Tibial nerve (tissue), 4 donors: ENCODE measurements at places on chromosomes 2 and 18. TPM values are rescaled to one million over a fixed set of nuclear protein-coding genes. Genes with fewer than 3 reads are reported as not detected.

- DNase-seq, result no peak
Observed at GRCh38 chr2:234429265-234429664, 67.6 kb downstream of the ARL4C start.

DNA sequence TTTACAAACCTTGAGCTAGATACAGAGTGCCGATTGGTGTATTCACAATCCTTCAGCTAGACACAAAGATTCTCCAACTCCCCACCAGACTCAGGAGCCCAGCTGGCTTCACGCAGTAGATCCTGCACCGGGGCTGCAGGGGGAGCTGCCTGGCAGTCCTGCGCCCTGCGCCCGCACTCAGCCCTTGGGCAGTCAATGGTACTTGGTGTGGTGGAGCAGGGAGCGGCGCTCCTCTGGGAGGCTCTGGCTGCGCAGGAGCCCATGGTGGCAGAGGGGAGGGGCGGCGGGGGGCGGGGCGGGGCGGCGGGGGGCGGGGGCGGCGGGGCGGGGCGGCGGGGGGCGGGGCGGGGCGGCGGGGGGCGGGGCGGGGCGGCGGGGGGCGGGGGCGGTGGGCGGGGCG is 923.4 kb downstream of the SOCS6 start:
- no peak for DNase-seq

DNA sequence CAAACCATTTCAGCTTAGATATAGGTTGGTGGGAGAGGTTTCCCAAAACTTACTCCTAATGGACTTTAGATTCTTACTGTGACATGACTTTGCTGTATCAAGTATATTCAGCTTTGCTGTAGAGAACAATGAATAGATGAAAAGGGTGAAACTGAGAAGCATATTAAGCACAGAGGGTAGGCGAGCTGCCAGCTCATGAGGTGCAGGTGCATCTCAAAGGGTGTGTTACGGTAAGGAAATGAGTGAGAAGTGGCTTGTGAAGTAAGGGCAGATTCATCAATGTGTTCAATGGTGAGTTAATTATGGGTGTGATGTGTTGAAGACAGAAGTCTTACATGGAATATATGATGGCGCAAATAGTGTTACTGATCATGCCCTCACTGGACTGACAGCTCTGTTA is 49.3 kb downstream of the CD8B2 start:
- no peak for DNase-seq

The MROH2A gene
- not detected for total RNA-seq

DNA sequence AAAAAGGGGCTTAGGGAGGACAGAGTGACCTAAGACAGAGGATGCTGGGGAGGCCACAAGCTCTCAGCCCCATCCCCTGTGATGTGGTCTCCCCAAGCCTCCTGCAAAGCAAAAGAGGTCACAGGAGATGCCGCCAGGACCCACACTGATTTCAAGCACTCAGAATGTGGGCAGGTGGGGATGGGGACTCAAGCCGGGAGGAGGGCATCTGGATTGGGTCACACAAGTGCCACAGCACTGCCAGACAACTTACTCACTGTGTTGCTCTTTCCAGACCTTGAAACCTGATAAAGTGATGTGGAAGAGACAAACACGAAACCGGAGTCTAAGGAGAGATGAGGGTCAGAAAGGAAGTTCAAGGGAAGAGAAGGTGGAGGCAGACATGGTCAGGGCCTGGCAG is 95.7 kb downstream of the TTC32 start:
- DNase-seq, result no peak

DNA sequence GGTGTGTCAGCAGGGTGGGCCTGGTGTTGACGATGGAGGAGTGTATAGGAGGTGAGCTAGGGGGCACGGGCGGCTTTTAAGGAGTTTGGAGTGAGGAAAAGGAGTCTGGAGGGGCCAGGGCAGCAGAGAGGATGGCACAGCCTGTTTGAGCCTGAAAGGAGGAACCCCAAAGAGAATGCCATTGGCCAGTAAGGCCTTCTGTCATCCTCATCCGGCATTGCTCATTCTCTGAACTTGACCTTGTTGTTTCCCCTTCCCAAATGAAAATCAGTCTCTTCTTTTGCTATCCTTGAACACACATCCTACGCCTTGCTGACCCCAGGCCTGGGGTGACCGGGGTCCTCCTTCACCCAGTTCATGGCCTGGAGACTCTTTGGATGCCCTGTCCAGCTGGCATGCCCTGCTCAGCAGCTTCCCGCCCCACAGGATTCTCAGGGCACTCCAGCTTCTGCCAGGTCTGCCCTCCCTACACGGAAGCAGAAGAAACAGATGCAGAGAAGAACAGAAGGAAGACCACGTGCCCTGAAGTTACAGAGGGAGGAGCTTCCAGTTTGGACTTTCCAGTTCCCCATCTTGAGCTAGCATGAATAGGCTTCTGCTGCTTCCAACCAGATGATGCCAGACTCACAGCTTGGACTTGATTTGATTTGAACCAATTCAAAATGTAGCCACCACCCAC is 20.5 kb upstream of the KIF3C start:
- no peak for DNase-seq

GRCh38 chr2:206915121-206915520 is 24.2 kb upstream of the CPO start:
- no peak for DNase-seq

The TUBA3E gene
- not detected for total RNA-seq

GRCh38 chr2:67652679-67653078 is 255.5 kb downstream of the ETAA1 start:
- DNase-seq, result no peak

The CNRIP1 gene
- 45.0 TPM for total RNA-seq

DNA sequence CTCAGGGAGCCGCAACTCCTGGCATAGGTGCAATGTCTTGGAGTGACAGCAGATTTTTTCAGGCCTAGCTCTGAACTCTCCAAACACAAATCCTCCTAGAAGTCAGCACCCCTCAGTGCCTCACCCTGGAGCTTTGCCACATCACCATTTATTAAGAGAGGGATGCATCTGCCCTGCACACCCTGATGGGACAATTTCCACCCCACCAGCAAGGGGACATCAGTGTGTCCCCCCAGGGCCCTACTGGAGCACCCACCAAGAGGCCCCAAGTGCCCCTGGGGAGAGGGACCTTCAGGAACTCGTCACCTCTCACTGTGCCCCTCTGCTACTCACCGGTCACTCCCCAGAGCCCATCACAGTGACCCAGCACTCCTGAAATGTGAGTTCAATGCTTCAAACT is 144.7 kb downstream of the NDUFA10 start:
- DNase-seq, result no peak

GRCh38 chr2:235234736-235235135 is 259.1 kb upstream of the AGAP1 start:
- no peak for DNase-seq

The BOLL gene
- total RNA-seq, result not detected

DNA sequence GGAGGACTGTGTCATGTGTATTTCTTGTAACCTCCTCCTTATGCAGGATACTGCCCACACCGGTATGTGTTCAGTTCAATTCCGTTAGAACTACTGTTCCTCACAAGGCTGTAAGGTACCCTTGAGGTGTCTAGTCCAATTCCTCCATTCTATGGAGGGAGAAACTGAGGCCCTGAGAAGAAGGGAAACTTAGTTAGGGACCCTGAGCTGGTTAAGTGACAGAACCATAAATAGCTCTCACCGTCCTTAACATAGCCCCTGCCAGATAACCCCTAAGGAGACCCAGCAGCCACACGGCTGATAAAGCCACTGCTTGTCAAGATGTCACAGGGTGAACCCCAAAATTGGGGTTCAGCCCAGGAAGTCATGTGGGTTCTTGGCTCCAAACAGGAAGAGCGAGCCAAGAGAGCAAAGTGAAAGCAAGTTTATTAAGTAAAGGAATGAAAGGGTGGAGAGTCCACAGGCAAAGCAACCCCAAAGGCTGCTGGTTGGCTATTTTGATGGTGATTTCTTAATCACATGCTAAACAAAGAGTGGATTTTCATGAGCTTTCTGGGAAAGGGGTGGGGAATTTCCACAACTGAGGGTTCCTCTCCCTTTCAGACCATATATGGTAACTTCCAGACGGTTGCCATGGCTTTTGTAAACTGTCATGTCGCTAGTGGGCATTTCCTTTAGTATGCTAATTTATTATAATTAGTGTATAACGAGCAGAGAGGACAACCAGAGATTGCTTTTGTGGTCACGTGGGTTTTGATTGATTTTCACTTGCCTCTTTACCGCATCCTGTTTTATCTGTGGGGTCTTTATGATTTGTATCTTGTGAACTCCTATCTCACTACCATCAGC is 83.4 kb upstream of the RTN4 start:
- peak; percentile 56 for DNase-seq

The CRYGC gene
- total RNA-seq, result not detected

The PDIA6 gene
- 80.0 TPM for total RNA-seq

DNA sequence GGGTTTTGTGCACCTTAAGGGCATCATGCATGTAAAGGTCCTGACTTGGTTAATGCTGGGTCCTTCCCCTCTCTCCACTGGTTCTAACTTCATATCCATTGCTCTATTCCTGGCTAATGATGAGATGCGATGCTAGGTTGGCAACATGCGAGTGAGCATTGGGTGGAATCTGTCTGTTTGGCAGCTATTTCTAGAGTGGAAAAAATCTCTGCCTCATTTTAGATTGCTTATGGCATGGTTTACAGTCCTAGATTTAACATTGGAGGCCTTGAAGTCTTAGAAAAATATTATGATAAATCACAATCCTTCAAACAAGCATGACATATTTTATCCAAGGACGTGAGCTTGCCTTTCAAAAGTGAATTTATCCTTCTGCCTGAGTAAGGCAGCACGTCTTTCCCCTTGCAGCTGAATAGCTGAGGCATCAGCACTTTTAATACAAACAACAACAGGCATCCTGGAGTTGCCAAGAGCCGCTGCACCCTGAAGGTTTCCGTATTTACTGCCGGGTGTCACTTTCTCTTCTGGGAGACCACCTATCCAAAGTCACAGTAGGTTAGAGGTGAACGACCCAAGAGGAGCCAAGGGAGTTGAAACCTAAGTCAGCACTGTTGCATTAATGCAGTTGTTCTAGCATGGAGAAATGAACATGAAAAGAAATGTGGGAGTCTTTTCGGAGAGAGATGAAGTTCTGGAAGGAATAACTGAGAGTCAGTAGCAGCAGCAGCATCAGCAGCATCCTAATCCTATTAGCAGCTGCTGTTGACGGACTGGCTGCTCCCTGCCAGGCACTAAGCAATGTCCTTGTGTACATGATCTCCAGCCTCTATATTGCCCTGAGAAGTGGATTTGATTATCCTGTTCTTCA is 78.4 kb downstream of the MAPK4 start:
- no peak for DNase-seq

The IL36RN gene
- total RNA-seq, result not detected

DNA sequence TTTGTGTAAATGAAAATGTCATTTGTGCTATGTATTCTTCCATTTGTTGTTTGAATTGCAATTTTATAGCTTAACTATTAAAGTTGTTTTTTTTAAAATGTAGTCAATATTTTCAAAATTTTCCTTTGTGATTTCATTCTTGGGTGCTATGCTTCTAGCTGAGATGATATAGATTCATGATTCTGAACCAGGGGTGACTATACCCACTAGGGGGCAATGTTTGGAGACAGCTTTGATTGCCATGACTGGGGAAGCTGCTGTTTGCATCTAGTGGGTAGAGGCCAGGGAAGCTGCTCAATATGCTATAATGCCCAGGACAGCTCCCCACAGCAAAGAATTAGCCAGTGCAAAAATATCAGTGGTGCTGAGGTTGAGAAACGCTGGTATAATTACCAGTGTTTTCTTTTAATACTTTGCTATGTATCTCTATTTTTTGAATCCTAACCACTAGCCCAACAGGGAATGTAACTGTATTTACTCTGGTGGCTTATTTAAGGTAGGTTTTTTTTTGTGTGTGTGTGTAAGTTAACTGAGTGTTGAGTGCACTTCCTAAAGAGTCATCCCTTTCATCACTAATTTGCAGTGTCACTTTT is 99.7 kb downstream of the MEP1B start:
- peak; percentile 62 for DNase-seq

DNA sequence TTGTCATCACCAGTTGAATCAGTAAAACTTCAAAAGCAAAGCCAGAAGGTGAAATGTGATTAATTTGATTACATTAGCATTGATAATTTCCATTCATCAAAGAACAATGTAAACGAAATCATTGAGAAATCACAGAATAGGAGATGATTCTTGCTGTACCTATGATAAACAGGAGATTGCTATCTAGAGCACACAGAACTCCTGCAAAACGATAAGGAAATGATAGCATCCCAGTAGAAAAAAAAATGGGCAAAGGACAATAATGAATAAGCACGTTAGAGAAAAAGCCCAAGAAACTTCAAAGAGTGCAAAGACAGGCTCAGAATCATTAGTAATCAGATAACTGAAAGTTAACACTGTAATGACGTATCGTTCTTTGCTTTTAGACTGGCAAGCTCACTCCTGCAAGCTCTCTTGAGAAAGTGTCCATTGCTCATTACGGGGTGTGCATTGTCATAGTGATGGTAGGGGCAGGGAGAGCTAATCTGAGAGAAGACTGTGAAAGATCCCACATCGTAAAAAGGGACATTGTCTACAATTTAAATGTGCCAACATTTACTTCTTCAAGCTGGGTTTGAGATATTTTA is 143.6 kb downstream of the SPP2 start:
- no peak for DNase-seq

- DNase-seq, result no peak
Observed at GRCh38 chr18:26689226-26689879, 141.0 kb upstream of the KCTD1 start.

The KCNK3 gene
- total RNA-seq, result 2.4 TPM

GRCh38 chr18:22203035-22203434 is 33.6 kb downstream of the GATA6 start:
- no peak for DNase-seq

DNA sequence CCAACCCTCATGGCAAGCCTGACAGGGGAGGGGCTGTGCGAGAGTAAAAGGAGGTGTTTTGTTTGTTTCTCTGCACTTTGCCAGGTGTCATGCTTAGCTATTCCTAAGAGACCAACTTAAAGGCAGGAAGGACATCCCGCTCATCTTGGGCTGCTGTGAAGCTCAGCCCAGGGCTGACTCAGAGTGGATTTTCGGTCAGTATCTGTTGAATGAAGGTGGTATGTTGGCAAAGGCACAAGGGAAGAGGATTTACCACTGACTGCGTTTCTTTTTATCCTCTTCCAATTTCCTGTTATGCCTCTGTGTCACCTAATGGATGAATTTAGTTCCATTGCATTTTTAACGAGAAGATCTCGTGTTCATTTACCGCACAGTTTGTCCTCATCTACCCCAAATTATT is 18.9 kb downstream of the TRPM8 start:
- no peak for DNase-seq

GRCh38 chr2:38991899-38992298 is 102.2 kb downstream of the ARHGEF33 start:
- DNase-seq, result no peak

DNA sequence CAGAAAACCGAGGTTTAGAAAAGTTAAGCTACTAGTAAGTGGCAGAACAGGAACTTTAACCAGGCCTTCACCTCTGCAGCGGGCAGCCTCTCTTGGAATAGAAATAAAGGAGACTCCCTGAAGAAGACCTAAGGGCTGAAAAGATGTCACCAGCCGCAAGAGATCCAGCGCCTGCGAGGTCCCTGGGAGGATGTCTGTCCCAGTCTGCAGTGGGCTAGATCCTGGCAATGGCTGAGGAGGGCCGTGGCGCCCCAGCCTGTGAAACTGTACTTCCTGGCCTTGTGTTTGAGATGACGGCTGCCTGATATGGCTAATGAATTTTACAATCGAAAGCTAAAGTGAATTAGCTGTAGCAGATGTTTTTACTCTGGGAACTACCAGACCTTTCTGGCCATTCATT is 300.6 kb upstream of the SALL3 start:
- no peak for DNase-seq
